ENCODE measurements at places on chromosomes 5 and 9. TPM values are rescaled to one million over a fixed set of nuclear protein-coding genes. Genes with fewer than 3 reads are reported as not detected.

The DOLK gene
- 30.6 TPM for total RNA-seq

The LOX gene
- total RNA-seq, result 36.9 TPM

The C1QTNF2 gene
- total RNA-seq, result 0.11 TPM

The PDE8B gene
- total RNA-seq, result not detected

The OGN gene
- total RNA-seq, result not detected

The SGCD gene
- total RNA-seq, result not detected

The WDR38 gene
- 0.07 TPM for total RNA-seq

The BHMT2 gene
- 2.5 TPM for total RNA-seq

The SPATA31C1 gene
- total RNA-seq, result not detected

The PCDHA13 gene
- total RNA-seq, result under 0.01 TPM

The RIC1 gene
- 32.8 TPM for total RNA-seq

The GARIN3 gene
- not detected for total RNA-seq

The LTC4S gene
- 0.66 TPM for total RNA-seq

The SLC25A2 gene
- total RNA-seq, result 0.32 TPM

The SH3RF2 gene
- total RNA-seq, result 2.5 TPM

The COL15A1 gene
- not detected for total RNA-seq

The HSD17B4 gene
- total RNA-seq, result 151 TPM

The KIAA1958 gene
- 0.79 TPM for total RNA-seq

The EPB41L4B gene
- total RNA-seq, result 0.42 TPM

The GFI1B gene
- total RNA-seq, result not detected

The GPSM1 gene
- total RNA-seq, result 24.1 TPM

The GABRA1 gene
- not detected for total RNA-seq

The KCNMB1 gene
- 0.35 TPM for total RNA-seq

The ZFP2 gene
- 0.26 TPM for total RNA-seq

The PCDHB7 gene
- 0.40 TPM for total RNA-seq

The FRRS1L gene
- total RNA-seq, result not detected

The CNTNAP3B gene
- 202 TPM for total RNA-seq

The FAM13B gene
- 17.0 TPM for total RNA-seq

The TAF1L gene
- 0.04 TPM for total RNA-seq

The OSTF1 gene
- 122 TPM for total RNA-seq

The IFNK gene
- total RNA-seq, result not detected

The IFNA2 gene
- not detected for total RNA-seq

The SEMA6A gene
- total RNA-seq, result 0.35 TPM

The PCDHA9 gene
- not detected for total RNA-seq

Measured in pulmonary artery endothelial cell (primary cell).